ENCODE measurements at places on chromosomes 16 and 17. TPM values are rescaled to one million over a fixed set of nuclear protein-coding genes. Genes with fewer than 3 reads are reported as not detected.

GRCh38 chr16:1890024-1890707 is 18.2 kb upstream of the MEIOB start:
- DNase-seq, result no peak
- H3K27ac ChIP-seq, result no peak overlapping the region
- peaks cover 4% of the 10 kb centered on the region for H3K27me3 ChIP-seq
- no peaks in the 10 kb centered on the region for H3K4me1 ChIP-seq
- H3K36me3 ChIP-seq, result no peaks in the 10 kb centered on the region

Gene FOXF1
- not detected for total RNA-seq

Gene CLDN9
- not detected for total RNA-seq

Gene EVPLL
- total RNA-seq, result not detected

Gene REXO5
- total RNA-seq, result 20.4 TPM

Gene FOXO3B
- 7.5 TPM for total RNA-seq

- no peak overlapping the region for H3K27ac ChIP-seq
- no peaks in the 10 kb centered on the region for H3K36me3 ChIP-seq
- DNase-seq, result no peak
- H3K4me1 ChIP-seq, result peaks cover 19% of the 10 kb centered on the region
Measured at GRCh38 chr17:65173976-65174683, 37.0 kb downstream of the RGS9 start.

Gene TEX2
- 14.0 TPM for total RNA-seq

GRCh38 chr16:17572145-17572544 is 101.4 kb upstream of the XYLT1 start:
- no peaks in the 10 kb centered on the region for H3K4me1 ChIP-seq
- no peak for DNase-seq
- H3K27ac ChIP-seq, result no peak overlapping the region
- H3K4me3 ChIP-seq, result no peak overlapping the region
- no peaks in the 10 kb centered on the region for H3K36me3 ChIP-seq
- peaks cover under 1% of the 10 kb centered on the region for H3K27me3 ChIP-seq

DNA sequence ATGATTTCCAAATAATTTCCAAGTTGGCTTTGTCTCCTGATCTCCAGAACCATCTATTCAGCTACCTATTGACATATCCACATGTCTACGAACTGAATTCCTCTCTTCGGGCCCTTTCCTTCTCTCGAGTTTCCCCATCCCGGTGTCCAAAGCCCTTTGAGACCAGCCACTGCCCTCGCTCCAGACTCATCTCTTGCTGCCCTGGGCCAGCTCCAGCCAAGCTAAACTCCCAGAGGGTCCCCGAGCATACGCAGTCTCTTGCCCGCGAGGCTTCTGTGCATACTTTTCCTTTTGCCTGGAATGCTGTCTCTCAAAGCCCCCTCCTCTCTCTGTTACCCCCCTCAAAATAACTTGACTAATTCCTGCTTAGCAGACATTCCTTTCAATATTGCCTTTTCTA is 27.2 kb upstream of the TBX2 start:
- no peak overlapping the region for H3K4me3 ChIP-seq
- H3K27me3 ChIP-seq, result no peaks in the 10 kb centered on the region
- DNase-seq, result no peak
- no peak overlapping the region for H3K27ac ChIP-seq

DNA sequence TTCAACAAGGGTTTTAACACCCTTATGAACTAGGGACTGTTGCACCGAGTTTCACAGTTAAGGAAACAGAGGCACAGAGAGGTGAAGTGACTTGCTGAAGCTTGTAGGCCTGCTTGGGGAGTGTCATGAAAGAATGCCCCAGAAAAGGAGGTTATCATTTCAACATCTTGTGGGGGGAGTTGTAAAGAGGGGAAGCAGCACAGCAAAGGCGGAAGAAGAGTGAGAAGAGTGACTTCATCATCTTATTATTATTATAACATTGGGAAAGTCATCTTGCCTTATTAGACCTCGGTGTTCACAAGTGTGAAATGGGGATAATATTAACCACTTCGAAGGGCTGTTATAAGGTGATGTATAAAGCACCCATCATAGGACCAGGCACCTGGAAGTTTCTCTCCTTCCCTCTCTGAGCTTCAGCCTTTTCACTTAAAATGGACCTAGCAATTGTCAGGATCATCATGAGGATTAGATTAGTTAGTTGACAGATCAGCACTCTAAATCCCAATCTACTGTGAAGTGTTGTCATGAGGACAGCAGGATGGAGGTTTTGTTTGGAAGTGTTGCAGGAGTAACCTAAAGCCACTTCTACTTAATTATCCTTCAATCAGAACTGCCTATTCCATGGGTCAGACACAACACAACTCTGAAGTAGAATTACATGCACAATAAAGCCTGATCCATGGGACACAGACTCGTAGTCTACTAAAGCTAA is 2.3 kb downstream of the CCL4 start:
- H3K4me1 ChIP-seq, result peaks cover 33% of the 10 kb centered on the region
- H3K27ac ChIP-seq, result peak overlapping the region; percentile 88
- H3K36me3 ChIP-seq, result peaks cover 12% of the 10 kb centered on the region
- peaks cover 8% of the 10 kb centered on the region for H3K27me3 ChIP-seq
- H3K4me3 ChIP-seq, result peak overlapping the region; percentile 75

Gene TBC1D26
- total RNA-seq, result 0.68 TPM

DNA sequence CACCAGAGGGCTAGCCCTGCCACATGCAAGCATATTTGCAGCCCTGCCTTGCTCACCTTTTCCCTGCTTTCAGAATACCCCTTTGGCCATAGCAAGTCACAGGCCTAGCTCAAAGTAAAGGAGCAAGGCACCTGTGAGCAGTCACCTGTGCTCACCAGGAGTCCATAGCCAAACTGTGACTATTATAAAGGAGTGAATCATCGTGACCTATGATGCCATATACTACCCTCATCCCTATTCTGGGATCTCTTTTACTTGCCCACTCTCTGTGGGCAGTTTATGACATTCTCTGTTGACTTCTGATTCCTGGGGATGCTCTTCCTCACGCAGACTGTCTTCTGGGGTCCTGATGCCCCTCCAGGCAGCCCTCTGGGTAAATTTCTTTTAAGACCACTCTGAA is 200.5 kb upstream of the NLRP1 start:
- H3K4me1 ChIP-seq, result no peaks in the 10 kb centered on the region
- H3K36me3 ChIP-seq, result no peaks in the 10 kb centered on the region
- H3K27ac ChIP-seq, result no peak overlapping the region
- no peak overlapping the region for H3K4me3 ChIP-seq
- DNase-seq, result no peak

Gene SAMD14
- 1.3 TPM for total RNA-seq

Gene PRSS27
- total RNA-seq, result 1.2 TPM

Gene KCNH4
- 0.43 TPM for total RNA-seq

DNA sequence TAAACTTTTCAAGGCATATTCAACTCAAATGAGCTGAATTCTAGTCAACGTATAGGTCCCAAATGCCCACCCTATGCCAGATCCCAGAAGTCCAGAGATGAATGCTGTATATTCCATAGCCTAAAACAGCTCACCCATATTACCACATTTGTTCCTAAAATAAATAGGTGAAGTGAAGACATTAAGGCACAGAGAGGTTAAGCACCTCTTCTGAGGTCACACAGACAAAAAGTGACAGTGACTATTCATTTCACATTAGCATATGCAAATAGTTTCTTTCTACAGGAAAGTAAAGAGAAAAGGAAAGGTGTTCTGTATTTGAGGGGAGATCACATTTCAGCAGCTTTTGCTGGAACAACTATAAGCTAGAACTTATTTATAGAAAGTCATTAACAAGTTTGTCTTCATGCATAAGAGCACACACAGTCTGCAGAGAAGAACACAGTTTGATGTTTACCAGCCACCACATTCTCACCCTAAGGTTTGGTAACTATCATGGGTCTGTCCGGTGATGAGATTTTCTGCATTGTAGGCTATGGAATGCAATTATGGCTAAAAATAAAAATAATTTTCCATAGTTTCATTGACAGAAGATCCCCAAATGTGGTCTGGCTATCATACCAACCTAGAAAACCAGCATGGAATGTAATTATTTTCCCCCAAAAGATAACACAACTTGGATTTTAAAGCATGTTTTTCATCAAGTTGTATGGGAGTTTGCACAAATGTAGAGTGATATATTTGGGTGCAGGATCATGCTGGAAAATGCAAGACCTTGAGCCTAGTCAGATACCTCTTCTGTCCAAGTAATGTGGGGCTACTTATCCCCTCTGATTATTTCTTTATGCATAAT is 402.1 kb downstream of the UTP18 start:
- H3K36me3 ChIP-seq, result no peaks in the 10 kb centered on the region
- peaks cover 10% of the 10 kb centered on the region for H3K27me3 ChIP-seq
- H3K4me3 ChIP-seq, result no peak overlapping the region
- no peak overlapping the region for H3K27ac ChIP-seq

GRCh38 chr17:80151333-80151732 is 4.4 kb upstream of the EIF4A3 start:
- no peak overlapping the region for H3K27ac ChIP-seq
- peaks cover 13% of the 10 kb centered on the region for H3K4me1 ChIP-seq
- no peaks in the 10 kb centered on the region for H3K27me3 ChIP-seq
- no peak overlapping the region for H3K4me3 ChIP-seq
- H3K36me3 ChIP-seq, result peaks cover 4% of the 10 kb centered on the region
- DNase-seq, result no peak

Measured in activated CD8-positive, alpha-beta T cell treated with anti-CD3 and anti-CD28 coated beads for 36 hours (primary cell).